ENCODE measurements at places on chromosomes 16 and 17. TPM values are rescaled to one million over a fixed set of nuclear protein-coding genes. Genes with fewer than 3 reads are reported as not detected.

GRCh38 chr17:3914312-3914670, 2.0 kb downstream of the P2RX1 start:
- H3K4me3 ChIP-seq = no peak overlapping the region
- no peaks in the 10 kb centered on the region for H3K4me1 ChIP-seq
- H3K27ac ChIP-seq = no peak overlapping the region

DNA sequence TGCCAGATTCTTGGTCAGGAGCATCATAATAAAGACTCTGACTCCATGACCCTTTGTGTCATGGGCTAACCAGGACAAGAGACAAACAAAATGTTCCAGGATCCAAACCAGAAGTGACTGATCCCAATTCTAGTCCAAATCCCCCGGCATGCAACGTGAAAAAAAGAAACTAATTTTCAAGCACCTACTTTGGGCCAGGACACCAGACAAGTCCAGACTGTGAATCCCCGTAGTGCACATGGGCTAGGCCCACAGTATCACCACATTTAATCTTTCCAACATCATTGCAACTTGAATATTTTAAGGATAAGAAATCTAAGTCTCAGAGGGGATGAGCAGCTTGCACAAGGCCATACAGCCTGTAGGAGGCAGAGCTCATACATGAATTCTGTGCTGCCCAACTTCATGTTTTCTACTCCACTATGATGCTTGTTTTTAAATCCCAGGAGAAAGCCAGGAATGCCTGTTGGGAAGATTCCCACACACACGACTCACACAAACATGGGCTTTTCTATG, 365.7 kb downstream of the NPIPA8 start:
- H3K27ac ChIP-seq = no peak overlapping the region
- no peaks in the 10 kb centered on the region for H3K27me3 ChIP-seq
- no peak overlapping the region for H3K4me3 ChIP-seq
- H3K4me1 ChIP-seq = peaks cover 2% of the 10 kb centered on the region
- no peak for DNase-seq
- H3K36me3 ChIP-seq = no peaks in the 10 kb centered on the region

GRCh38 chr16:54936979-54937670, 6.5 kb downstream of the IRX5 start:
- no peaks in the 10 kb centered on the region for H3K4me1 ChIP-seq
- H3K36me3 ChIP-seq = no peaks in the 10 kb centered on the region
- no peak overlapping the region for H3K4me3 ChIP-seq

- no peak overlapping the region for H3K4me3 ChIP-seq
- no peak overlapping the region for H3K27ac ChIP-seq
- H3K4me1 ChIP-seq = no peaks in the 10 kb centered on the region
- DNase-seq = no peak
- no peaks in the 10 kb centered on the region for H3K27me3 ChIP-seq
- no peaks in the 10 kb centered on the region for H3K36me3 ChIP-seq
Observed at GRCh38 chr17:11334493-11334892, 93.5 kb downstream of the SHISA6 start.

DNA sequence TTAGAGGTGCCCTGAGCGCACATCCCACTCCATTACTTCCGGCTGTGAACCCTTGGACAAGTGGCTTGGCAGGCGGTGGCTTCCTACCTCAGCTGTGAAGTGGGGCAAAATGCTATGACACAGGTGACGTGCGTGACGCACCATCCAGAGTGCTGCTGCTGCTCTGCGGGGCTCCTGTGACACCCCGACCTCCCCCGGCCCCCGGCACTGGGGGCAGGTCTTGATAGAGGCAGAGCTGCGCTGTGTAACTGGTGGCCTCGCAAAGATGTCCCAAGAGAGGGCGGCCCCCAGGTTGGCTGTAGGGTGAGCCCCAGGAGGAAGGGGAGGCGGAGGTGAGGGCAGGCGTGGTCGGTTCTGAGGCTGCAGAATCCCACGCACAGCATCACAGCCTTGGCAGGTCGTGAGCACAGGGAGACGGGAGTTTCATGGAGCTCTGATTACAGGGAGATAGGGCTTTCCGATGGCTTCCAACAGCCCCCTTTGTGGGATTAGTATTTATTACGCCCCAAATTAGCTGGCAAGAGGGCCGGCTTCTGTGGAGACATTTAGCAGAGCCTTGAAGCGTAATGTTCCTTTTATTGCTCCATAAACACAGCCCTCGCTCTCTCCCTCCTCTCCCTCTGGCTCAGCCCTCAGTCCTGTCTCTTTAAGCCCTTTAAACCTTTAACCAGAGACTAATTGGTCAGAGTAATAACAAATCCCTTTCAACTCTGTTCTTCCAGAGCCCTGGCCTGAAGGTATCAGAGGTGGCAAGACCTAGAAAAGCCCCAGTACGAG, 328.1 kb downstream of the C16orf95 start:
- no peaks in the 10 kb centered on the region for H3K4me1 ChIP-seq
- H3K36me3 ChIP-seq = no peaks in the 10 kb centered on the region
- no peak overlapping the region for H3K27ac ChIP-seq
- peak; percentile 73 for DNase-seq

GRCh38 chr17:76740329-76741118, 2.6 kb downstream of the MFSD11 start:
- H3K4me3 ChIP-seq = no peak overlapping the region
- DNase-seq = no peak
- H3K27ac ChIP-seq = no peak overlapping the region
- H3K27me3 ChIP-seq = no peaks in the 10 kb centered on the region
- peaks cover 10% of the 10 kb centered on the region for H3K4me1 ChIP-seq

GRCh38 chr17:72382971-72383722, 262.3 kb downstream of the SOX9 start:
- no peaks in the 10 kb centered on the region for H3K27me3 ChIP-seq
- no peak overlapping the region for H3K4me3 ChIP-seq
- H3K27ac ChIP-seq = no peak overlapping the region
- no peaks in the 10 kb centered on the region for H3K4me1 ChIP-seq

- no peak for DNase-seq
- H3K36me3 ChIP-seq = peaks cover 20% of the 10 kb centered on the region
- no peaks in the 10 kb centered on the region for H3K27me3 ChIP-seq
- no peaks in the 10 kb centered on the region for H3K4me1 ChIP-seq
- H3K4me3 ChIP-seq = no peak overlapping the region
Observed at GRCh38 chr17:78672871-78673371, 95.7 kb upstream of the DNAH17 start.

GRCh38 chr17:66633317-66633965, 201.5 kb upstream of the CACNG5 start:
- no peak overlapping the region for H3K4me3 ChIP-seq
- no peaks in the 10 kb centered on the region for H3K27me3 ChIP-seq
- H3K36me3 ChIP-seq = no peaks in the 10 kb centered on the region
- H3K27ac ChIP-seq = no peak overlapping the region
- DNase-seq = no peak

- H3K36me3 ChIP-seq = no peaks in the 10 kb centered on the region
- no peaks in the 10 kb centered on the region for H3K4me1 ChIP-seq
- no peak within 1 kb of the TSS for H3K27ac ChIP-seq
- H3K27me3 ChIP-seq = no peaks in the 10 kb centered on the region
- DNase-seq = no peak
Observed at GRCh38 chr17:10469459-10469858, at the start of gene MYH4. Gene MYH4, minus strand, starts transcription at chr17:10469559. Its CDS starts 2,814 bp downstream, at chr17:10466745.

DNA sequence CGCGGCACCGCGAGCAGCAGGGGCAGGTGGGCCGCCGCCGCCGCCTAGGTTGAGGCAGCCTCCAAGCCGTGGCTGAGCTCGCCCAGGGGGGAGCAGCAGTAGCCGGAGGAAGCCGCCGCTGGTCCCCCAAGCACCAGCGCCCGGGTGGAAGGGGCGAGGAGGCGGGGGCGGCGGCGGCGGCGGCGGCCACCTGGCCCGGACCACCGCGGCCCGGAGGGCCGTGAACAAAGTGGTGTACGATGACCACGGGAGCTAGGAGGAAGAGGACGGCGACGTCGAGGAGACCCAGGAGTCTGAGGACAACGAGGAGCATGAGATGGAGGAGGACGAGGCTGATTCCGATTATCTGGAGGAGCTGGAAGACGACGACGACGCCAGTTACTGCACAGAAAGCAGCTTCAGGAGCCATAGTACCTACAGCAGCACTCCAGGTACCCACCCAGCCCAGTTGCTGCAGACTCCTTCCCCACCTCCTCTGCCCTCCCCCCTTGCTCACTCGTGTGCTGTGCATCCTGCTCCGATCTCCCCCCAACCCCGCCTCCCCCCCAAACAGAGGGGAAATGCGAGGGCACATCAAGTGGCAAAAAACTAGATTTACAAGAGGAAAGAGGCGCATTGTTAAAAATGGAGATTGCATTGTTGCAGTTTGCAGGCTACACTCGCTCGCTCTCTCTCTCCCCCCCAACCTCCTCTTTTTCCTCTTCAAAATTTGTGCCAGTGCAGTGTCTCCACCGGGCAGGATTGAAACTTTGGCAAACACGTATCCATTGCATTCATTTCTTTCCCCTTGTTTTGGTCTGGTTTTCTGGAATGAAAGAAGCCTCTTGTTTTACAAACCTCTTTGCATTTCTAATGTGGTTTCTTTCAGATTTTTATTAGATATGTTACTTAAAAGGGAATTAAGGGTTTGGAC, 41.8 kb upstream of the AMZ2 start:
- H3K36me3 ChIP-seq = no peaks in the 10 kb centered on the region
- no peaks in the 10 kb centered on the region for H3K4me1 ChIP-seq
- H3K4me3 ChIP-seq = peak overlapping the region; percentile 81
- H3K27me3 ChIP-seq = no peaks in the 10 kb centered on the region
- DNase-seq = no peak
- H3K27ac ChIP-seq = peak overlapping the region; percentile 60

GRCh38 chr17:29653995-29654714, 31.4 kb upstream of the CORO6 start:
- H3K27ac ChIP-seq = no peak overlapping the region
- DNase-seq = no peak
- no peaks in the 10 kb centered on the region for H3K4me1 ChIP-seq
- no peaks in the 10 kb centered on the region for H3K27me3 ChIP-seq
- H3K36me3 ChIP-seq = no peaks in the 10 kb centered on the region
- no peak overlapping the region for H3K4me3 ChIP-seq

Gene FAM20A
- total RNA-seq = 77.7 TPM

Gene SDR42E2
- not detected for total RNA-seq

Gene IRX3
- total RNA-seq = 37.9 TPM

Gene MPV17L
- 11.8 TPM for total RNA-seq
